ENCODE measurements at places on chromosomes 7 and 10. TPM values are rescaled to one million over a fixed set of nuclear protein-coding genes. Genes with fewer than 3 reads are reported as not detected.

The FAM237B gene
- total RNA-seq = not detected

The TSPAN12 gene
- total RNA-seq = not detected

The UNC5B gene
- total RNA-seq = not detected

The BTBD16 gene
- not detected for total RNA-seq
